ENCODE measurements at places on chromosomes 16 and 17. TPM values are rescaled to one million over a fixed set of nuclear protein-coding genes. Genes with fewer than 3 reads are reported as not detected.
A peak's percentile ranks its signal among the peaks of the same experiment; 100 is the strongest.

GRCh38 chr16:47949276-47949675 lies 206.5 kb downstream of the ABCC12 start:
- H3K27ac ChIP-seq: no peak overlapping the region
- no peaks in the 10 kb centered on the region for H3K4me1 ChIP-seq
- H3K36me3 ChIP-seq: no peaks in the 10 kb centered on the region

DNA sequence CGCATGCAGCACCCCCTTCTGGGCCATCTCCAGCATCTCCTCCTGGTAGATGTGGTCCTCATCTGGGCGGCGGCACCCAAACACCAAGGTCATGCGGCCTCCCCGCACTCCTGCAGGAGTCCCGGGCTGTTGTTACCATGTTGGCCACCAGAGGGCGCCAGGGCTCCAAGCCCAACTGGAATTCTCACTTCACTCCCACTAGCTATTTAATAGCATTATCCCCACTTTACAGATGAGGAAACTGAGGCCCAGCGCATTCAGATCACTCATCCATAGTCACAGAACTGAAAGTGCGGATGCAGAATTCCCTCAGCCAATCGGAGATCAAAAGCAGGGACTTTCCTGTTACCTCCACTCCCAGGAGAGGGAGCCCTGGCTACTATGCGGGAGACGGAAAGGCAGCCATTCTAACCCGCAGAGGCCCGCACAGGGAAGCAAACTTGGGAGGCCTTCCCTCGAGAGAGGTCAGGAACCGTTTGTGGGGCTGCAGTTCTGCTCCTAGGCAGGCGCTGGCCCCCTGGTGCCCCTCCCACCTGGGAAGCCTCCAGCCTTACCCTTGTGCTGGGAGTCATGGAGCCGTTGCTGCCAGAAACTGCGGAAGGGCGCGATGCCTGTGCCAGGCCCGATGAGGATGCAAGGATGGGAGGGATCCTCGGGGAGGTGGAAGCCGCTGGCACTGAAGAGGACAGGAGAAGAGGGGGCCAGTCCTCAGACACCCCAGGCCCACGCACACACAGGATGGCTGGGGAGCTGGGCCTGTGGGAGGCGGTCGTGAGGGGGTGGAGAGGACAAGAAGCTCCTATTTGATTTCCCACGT lies 40.1 kb downstream of the NOS2 start:
- peaks cover 17% of the 10 kb centered on the region for H3K27me3 ChIP-seq
- H3K36me3 ChIP-seq: no peaks in the 10 kb centered on the region

TBC1D3G gene
- not detected for total RNA-seq

DNA sequence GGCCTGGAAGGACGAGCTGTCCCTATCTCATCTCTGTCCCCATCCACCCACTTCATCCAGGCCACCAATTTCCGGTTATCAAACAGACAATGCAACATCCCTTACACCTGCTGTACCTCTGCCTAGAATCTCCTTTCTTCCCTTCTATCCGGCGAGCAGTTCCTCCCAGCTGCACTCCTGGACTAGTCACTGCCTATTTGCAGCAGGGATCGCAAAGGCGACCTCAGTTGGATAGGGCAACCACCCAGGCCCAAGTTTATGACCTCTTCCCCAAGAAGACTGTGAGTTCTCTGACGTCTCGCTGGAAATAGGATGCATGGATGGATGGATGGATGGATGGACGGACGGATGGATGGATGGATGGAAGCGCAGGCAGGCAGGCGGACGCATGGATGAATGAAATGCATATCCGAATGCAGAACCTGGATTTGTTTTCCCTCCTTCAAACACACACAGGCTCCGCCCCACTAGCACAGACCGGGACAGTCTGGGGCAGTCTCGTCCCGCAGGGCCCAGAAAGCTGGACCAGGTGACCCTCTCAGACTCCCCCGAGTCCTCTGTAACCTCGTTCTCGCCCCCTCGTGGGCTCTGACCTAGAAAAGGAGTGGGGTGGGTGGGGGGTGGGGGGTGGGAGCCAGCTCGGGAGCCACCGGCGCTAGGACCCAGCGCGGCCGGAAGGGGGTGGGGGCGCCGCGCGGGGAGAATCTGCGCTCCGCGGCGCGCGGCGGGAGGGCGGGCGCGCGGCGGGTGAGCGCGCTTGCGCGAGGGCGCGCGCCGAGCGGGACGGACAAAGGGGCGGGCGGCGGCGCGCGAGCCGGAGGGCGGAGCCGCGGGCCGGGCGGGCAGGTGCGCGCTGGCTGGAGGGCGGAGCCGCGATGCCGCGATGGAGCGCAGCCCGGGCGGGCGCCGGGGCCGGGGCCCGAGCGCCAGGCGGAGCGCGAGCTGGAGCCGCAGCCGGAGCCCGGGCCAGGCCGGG lies at the start of gene SBK1:
Gene SBK1 (plus strand): TSS at position 875 of the 976 bp plus-strand sequence. CDS start 24,867 bp downstream, outside the sequence.
- peaks cover 5% of the 10 kb centered on the region for H3K4me1 ChIP-seq
- H3K4me3 ChIP-seq: peak within 1 kb of the TSS; percentile 79
- H3K27ac ChIP-seq: no peak within 1 kb of the TSS
- H3K36me3 ChIP-seq: no peaks in the 10 kb centered on the region
- peaks cover 62% of the 10 kb centered on the region for H3K27me3 ChIP-seq
- peak; percentile 13 for DNase-seq

- no peak overlapping the region for H3K4me3 ChIP-seq
- H3K27ac ChIP-seq: no peak overlapping the region
- no peaks in the 10 kb centered on the region for H3K4me1 ChIP-seq
- H3K36me3 ChIP-seq: no peaks in the 10 kb centered on the region
- peaks cover 11% of the 10 kb centered on the region for H3K27me3 ChIP-seq
- no peak for DNase-seq
Measured at GRCh38 chr16:54366943-54367342, 80.4 kb upstream of the IRX3 start.

DNA sequence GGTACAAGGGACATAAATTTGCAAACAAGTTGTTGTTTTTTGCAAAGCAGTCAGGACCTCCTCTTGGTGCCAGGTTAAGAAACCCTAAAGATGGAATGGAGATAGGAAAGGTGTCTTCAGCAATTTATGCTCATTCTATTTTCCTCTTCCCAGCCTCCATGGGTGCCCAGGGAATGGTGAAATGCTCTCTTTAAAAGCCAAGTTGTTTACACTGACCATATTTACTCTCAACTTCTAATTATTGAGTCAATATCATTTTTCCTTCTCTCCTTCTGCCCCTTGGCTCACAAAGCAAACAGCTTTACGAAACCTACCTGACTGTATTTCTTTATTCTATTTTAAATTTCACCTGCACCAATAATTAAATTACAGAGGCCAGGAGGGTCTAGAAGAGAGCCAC lies 138.5 kb upstream of the IRX3 start:
- H3K4me1 ChIP-seq: peaks cover 56% of the 10 kb centered on the region
- no peak for DNase-seq

DNA sequence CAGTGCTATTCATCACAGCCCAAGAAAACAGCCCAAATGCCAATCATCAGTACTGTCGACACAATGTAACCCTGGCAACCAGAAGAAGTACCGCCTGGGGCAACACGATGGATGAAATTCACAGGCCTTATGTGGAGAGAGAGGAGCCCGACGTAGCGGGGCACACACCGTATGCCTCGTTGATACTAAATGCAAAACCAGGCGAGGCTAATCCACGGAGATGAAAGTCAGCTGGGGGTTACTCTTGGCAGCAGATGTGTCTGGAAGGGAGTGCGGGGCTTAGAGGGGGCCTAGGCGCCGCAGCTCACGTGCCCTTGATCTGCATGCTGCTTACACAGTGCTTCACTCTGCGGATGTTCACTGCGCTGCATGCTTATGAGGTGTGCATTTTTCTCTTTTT lies 29.8 kb downstream of the ITGAE start:
- H3K36me3 ChIP-seq: peaks cover 5% of the 10 kb centered on the region
- DNase-seq: no peak
- H3K4me1 ChIP-seq: peaks cover 19% of the 10 kb centered on the region
- peaks cover 10% of the 10 kb centered on the region for H3K27me3 ChIP-seq
- no peak overlapping the region for H3K4me3 ChIP-seq

DNA sequence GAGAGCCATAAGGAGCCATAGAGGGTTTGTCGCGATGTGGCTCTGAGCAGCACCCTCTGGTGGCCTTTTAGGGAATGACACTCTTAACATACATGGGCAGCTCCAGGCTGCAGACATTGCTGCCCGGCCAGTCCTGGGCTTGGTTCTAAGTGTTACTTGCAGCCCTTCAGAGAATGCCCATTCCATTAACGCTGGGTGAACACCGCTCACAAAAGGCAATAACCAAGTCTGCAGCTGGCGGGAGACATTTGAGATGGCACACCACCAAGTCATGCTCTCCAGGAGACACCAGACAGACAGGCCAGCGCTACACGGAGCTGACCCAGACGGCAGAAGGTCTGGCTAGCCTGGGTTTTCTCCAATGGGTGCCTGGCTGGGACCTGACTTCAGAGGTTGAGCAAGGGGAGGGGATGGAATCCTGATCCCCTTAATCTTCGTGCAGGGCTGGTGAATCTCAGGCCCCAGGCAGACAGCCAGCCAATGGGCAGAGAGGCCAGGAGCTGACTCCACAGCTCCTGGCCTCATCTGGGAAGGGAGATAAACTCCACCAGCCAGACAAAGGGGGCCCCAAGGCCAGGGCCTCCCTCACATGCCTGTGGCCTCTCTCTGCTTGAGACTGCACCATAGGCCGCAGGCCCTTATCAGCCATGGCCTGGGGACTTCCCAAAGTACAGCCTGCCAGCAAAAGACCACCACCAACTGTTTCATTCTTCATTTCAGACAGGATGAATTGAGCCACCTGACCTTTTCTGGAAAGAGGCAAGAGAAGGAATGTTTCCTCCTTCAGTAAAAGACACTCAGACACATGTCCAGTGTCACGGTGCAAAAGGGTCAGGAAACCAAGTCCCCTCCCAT lies 58.8 kb downstream of the ZDHHC7 start:
- DNase-seq: peak; percentile 67
- H3K27me3 ChIP-seq: no peaks in the 10 kb centered on the region
- H3K4me1 ChIP-seq: no peaks in the 10 kb centered on the region

DNA sequence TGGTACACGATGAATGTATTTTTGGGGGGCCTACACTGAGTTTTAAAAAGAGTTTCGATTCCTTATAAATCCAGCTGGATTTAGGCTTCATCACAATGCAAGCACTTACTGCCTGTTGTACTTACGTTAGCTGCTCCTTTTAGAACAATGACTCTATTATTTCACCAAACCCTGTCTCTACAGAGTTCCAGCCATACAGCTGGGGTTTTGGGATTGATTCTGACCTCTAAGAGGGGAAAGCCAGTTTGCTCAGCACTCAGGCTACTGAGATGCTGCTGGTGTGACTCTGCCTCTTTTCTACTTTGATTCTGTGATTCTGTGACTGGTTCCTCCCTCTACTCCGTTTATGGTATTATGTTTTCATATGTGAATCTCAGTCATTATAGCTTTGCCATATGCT lies 329.7 kb downstream of the ABCC12 start:
- H3K27ac ChIP-seq: no peak overlapping the region
- no peaks in the 10 kb centered on the region for H3K4me1 ChIP-seq
- H3K4me3 ChIP-seq: no peak overlapping the region
- peaks cover 10% of the 10 kb centered on the region for H3K27me3 ChIP-seq
- H3K36me3 ChIP-seq: no peaks in the 10 kb centered on the region

GRCh38 chr16:24721830-24722238 lies 7.6 kb upstream of the TNRC6A start:
- H3K27me3 ChIP-seq: no peaks in the 10 kb centered on the region
- no peak overlapping the region for H3K27ac ChIP-seq
- no peaks in the 10 kb centered on the region for H3K36me3 ChIP-seq
- peaks cover 28% of the 10 kb centered on the region for H3K4me1 ChIP-seq
- DNase-seq: no peak

GRCh38 chr17:10034719-10035475 lies 129.8 kb upstream of the RCVRN start:
- H3K4me3 ChIP-seq: no peak overlapping the region
- no peaks in the 10 kb centered on the region for H3K36me3 ChIP-seq
- DNase-seq: no peak
- peaks cover 8% of the 10 kb centered on the region for H3K4me1 ChIP-seq
- H3K27ac ChIP-seq: no peak overlapping the region
- peaks cover 7% of the 10 kb centered on the region for H3K27me3 ChIP-seq

DNA sequence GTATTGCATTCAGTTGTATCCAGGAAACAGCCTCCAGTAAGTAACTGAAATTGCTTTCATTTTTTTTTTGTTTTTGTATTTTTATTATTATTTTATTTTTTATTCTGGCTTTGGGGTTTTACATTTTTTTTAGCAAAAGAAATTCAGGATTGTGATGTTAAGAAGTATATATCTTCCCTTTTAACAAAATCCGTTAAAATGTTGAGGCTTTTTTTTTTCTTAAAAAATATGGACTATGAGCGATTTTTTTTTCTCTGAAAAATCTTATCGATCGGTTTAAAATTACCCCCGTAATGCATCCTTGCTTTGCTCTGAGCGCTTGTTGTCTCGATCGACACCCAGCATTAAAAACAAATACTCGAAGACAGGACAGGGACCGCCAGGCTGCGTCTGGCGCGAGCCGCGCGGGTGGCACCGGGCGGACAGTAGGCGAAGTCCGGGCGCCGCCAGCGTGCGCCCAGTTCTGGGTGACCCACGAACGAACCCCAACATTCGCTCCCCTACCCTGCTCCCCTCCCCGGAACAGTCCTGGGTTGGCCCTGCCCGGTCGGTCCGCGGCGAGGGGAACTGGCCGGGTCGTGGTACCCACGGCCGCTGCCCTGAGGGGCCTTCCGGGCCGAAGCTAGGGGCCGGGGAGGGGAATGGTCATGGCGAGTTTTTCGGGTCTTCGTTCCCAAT lies 482 bp downstream of the BAHCC1 start:
- peaks cover 11% of the 10 kb centered on the region for H3K27me3 ChIP-seq
- H3K27ac ChIP-seq: peak overlapping the region; percentile 94
- no peak for DNase-seq
- H3K4me1 ChIP-seq: peaks cover 44% of the 10 kb centered on the region
- peaks cover 3% of the 10 kb centered on the region for H3K36me3 ChIP-seq
- peak overlapping the region; percentile 87 for H3K4me3 ChIP-seq

DNA sequence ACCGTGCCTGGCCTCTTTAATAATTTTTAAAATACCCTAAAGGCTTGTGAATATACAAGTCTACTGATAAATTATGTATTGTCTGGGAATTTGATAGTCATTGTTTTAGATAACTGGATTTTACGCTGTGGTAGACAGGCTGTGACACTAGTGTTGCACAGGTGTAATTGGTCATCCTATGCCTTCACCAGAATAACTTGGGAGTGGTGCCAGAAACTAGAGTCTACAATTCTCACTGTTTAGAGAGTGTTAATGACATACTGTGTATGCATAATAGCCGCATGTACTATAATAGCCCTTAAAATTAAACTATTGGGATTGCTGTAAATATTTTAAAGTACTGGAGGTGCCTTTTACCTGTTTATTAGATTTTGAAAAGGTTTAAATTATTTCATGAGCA lies 11.4 kb downstream of the CNEP1R1 start:
- peaks cover 11% of the 10 kb centered on the region for H3K4me1 ChIP-seq
- peaks cover 11% of the 10 kb centered on the region for H3K36me3 ChIP-seq
- no peak overlapping the region for H3K27ac ChIP-seq
- DNase-seq: no peak
- no peaks in the 10 kb centered on the region for H3K27me3 ChIP-seq

KRTAP2-1 gene
- total RNA-seq: 0.41 TPM

GRCh38 chr17:4708436-4708835 lies 2.0 kb upstream of the ARRB2 start:
- DNase-seq: no peak
- H3K27ac ChIP-seq: 0 out of 2 replicates have a peak overlapping the region, but pooled peaks have one; percentile 18

GRCh38 chr16:59478838-59479237 lies 744.7 kb upstream of the GOT2 start:
- H3K4me1 ChIP-seq: peaks cover 8% of the 10 kb centered on the region
- H3K4me3 ChIP-seq: no peak overlapping the region
- H3K27me3 ChIP-seq: no peaks in the 10 kb centered on the region
- no peak for DNase-seq
- no peaks in the 10 kb centered on the region for H3K36me3 ChIP-seq

- H3K27me3 ChIP-seq: no peaks in the 10 kb centered on the region
- peak; percentile 100 for DNase-seq
- peak within 1 kb of the TSS; percentile 100 for H3K27ac ChIP-seq
- peaks cover 40% of the 10 kb centered on the region for H3K36me3 ChIP-seq
- peak within 1 kb of the TSS; percentile 92 for H3K4me3 ChIP-seq
- H3K4me1 ChIP-seq: peaks cover 33% of the 10 kb centered on the region
Measured at GRCh38 chr17:7251661-7252175, at the start of gene CTDNEP1. CTDNEP1 (minus strand) TSS chr17:7251734; CDS start chr17:7251296, 438 bp downstream.
